ENCODE measurements at places on chromosomes 11 and 22.

- no peak for DNase-seq
Measured at GRCh38 chr11:83087035-83087434, 15.3 kb upstream of the RAB30 start.

- DNase-seq = no peak
Measured at GRCh38 chr11:131242476-131243000, 127.9 kb upstream of the NTM start.

DNA sequence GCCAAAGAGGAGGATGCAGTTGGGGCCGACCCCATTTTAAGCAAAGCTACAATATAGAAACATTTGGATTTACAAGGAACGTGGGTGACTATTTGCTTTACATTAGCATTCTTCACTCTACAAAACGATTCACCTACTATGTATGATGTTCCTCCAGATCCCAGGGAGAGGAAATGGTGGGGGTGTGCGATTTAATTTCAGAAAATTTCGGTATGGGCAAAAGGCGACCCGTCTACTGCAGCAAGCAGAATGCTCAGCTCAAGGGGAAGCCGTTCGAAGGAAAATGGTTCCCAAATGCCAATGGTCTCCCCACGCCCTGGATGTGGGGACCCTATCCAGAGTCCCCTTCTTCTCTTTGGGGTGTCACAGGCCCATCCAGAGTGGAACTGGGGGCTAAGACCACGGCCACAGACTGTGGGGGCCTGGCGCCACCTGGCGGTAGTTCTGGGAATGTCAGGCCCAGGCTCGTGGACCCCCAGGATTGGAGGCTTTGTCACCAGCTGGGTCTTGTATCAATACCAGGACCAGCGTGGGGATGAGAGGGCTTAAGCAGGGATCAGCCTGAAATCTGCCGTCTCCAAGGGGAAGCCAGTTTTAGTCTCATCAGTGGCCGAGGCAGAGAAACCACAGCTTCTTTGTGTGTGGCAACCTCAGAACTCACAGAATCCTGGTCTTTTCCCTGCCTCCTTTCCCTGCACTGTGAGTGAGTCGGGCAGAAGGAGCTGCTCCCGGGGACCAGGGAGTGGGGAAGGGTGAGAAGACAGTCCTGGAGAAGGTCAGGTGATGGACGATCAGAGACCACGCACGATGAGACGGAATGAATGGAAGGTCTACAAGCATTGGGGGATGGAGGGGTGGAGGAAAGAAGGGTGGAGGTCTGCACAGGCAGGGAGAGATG lies 8.4 kb downstream of the LRRC10B start:
- peak; percentile 48 for DNase-seq

DNA sequence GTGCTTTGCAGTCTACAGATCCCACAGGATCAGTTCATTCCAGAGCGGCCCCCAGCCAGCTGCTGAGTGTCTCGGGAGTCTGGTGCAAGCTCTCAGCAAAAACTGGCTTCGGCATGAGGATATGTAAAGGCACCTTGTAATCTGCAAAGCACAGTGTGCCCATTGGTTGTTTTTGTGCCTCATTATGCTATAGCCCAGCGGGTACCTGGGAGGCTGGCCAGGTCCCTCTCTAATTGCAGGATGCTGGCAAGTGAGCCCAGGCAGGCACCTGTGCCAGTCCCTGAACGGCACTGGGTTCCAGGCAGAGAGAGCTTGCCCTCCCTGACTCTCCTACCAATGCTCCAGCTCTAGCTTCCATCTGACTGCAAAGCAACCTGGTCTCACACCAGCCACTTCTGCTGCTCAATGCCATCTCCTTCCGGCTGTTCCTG lies 128.7 kb downstream of the DSCAML1 start:
- no peak for DNase-seq

- DNase-seq = no peak
Measured at GRCh38 chr22:25888399-25889054, 146.5 kb downstream of the MYO18B start.

DNA sequence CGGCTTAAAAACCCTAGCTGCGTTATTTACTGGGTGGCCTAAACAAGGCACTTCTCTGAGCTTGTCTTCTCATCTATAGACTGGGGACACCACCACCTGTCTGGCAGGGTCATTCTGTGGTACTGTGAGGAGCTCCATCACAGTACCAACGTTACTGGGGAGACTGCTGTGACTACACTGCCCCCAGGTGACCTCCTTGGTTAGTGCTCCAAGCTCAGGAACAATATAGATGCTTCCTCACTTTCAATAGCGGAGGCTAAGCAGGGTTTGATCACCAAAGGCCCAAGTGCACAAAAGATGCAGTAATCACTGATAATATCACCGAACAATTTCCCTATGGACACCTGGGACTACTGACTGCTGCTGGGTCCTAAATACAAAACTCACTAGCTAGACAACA lies 18.8 kb downstream of the PRPF19 start:
- DNase-seq = no peak

GRCh38 chr11:21427726-21428125 lies 758.3 kb downstream of the NELL1 start:
- DNase-seq = no peak

- DNase-seq = no peak
Measured at GRCh38 chr22:25410849-25411248, 153.6 kb upstream of the GRK3 start.

DNA sequence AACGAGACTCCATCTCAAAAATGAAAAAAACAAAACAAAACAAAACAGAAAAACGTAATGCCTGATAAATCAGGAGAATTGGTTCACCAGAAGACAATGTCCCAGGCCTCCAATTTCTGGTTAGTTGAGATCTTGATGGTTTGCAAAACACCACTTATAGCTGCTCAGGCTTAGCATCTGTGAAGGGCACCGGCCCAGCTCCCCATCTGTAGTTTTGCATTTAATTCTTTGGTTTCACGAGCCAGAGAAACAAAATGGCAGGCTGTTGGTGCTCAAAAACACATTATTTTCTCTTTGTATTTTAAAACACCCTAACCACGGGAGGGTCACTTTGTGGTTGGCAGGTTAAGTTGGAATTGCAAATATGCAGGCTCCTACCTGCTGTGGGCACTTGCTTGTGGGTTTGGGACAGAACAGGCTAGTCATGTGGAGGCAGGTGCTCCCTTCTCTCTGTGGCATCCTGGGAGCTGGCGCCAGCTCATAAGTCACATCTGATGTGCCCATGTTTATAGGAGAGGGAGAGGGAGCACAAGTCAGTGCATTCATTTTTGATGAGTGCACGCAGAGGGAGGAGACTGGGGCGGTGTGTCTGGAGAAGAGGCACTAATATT lies 145.9 kb downstream of the CEP164 start:
- DNase-seq = no peak

GRCh38 chr11:118790357-118791110 lies 430 bp downstream of the DDX6 start:
- DNase-seq = peak; percentile 79

DNA sequence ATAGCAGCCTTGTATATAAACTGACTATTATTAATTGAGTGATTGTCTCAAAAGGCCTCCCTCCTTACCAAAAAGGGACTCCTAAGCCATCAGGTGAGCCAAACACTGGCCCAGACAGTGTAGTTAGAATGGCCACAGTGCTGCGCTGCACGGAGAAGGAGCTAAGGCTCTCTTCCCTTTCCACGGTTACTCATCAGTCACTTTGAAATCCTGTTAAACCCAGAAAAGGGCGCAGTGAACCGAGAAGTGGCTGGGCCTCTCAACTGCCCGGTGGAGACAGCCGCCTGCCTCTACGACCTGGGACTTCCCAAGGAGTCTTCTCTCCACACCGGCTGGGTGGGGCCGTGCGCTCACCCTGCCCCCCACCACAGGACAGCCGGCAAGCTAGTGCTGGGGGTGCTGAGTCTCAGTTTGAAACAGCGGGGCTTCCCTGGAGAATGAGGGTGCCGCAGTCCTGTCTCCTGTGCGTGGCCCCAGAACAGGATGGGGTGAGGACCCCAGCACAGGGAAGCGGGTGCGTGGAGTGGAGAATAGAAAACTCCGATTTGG lies 1.3 kb downstream of the MYH9 start:
- no peak for DNase-seq

GRCh38 chr22:17866127-17866526 lies 91.9 kb upstream of the BID start:
- DNase-seq = no peak

- DNase-seq = no peak
Measured at GRCh38 chr11:36738292-36738861, 140.3 kb upstream of the RAG2 start.

DNA sequence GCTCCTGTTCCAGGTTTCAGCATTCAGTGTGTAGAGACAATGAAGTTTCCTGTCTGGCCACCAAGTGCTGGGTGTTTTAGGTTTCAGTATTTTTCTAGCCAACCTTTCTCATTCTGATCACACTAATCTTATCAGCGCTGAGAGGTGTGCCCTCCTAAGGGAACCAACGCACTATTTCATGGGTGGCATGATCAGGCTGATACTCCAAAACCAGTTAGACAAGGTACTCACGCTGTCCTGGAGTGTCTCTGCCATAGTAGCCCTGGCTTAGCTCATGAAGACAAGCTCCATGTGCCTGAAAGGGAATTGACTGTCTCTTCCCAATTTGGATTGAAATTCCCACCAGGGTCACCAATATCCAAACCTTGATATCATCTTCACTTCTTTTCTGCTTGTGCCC lies 8.0 kb upstream of the RAB38 start:
- DNase-seq = no peak

GRCh38 chr11:47589118-47589517 lies 2.6 kb downstream of the FAM180B start:
- DNase-seq = no peak

DNA sequence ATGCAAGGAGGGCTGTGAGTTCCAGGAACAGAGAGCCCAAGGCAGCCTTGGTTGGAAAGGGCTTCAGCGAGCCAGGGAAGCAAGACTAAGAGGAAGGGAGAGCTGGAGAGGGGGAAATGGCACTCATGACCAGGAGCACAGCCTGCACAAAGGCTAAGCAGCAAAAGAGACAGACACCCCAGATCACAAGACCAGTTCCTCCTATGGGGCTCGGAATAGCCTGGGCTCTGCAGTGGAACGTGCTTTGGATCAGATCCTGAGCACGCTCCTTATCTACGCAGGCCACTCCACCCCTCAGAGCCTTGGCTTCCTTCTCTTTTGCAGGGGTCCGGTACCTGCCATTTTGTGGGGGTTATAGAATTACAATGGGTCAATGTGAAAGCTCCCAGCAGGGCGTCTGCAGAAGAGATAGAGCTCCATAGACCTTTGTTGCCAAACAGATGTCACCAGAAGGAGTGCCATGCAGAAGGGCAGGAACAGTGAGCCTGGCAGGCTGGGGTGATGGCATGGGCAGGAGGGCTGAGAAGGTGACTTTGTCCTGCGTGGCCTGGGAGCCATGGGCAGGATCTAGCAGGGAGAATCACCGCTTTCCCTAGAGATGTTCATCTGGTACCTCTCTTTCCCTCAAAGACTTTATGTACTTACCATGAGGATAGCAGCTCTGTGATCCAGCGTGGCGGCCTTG lies 33.8 kb downstream of the ZC3H7B start:
- DNase-seq = no peak

DNA sequence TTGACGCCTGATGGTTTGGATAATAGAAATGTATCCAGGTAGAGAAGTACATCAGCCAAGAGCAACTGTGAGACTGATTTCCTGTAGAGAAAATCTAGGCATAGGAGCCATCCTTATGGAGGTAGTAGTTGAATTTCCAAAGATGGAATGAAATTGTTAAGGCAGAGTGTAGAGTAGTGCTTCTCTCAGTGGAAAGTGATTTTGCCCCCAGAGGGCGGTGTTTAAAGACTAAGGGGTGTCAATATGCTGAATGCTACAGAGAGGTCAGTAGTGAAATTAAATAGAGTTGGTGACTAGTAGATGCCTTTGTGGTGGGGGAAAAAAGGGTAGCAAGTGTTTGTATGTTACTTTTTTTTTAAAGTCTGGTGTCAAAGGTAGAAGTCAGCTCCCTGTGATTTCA lies 54.5 kb downstream of the TRIM44 start:
- DNase-seq = no peak

- DNase-seq = no peak
Measured at GRCh38 chr11:2734181-2735052, 34.6 kb upstream of the KCNQ1OT1 start.

DNA sequence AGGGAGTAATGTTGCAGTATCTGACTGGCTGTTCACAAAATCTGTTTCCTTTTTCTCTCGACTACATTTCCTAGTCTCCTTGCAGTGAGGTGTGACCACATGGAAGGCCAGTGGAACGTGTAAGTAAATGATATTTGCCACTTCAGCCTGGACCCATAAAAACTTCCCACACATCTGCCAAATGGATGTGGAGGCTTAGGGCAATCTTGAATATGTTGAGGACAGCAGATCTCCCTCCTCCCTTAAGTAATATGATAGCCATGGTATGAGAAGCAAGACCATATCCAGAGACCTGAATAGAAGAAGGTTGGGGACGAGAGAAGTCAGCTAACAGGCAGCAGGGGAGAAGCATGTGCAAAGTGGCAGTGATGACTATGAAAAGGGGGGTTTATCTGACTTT lies 33.0 kb upstream of the C11orf87 start:
- DNase-seq = no peak

DNA sequence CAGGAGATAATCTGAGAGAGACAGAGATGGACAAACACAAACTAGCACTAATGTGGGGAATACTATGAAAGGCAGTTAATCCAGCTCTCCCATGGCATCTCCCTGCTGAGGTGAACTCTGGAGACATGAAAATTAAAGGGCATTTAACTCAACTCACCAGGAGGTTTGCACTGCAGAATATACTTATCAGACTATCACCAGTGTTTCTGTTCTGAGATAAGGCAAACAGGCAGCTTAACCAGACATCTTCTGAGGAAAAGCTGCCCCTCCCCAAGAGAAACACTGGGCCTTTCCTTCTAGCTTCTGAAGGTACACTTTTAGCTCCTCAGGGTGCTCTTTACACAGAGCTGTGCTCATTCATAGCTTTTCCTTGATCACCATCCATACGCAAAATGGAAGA lies 85.5 kb downstream of the AMBRA1 start:
- DNase-seq = no peak

GRCh38 chr11:93000511-93001476 lies 31.3 kb downstream of the MTNR1B start:
- DNase-seq = no peak

DNA sequence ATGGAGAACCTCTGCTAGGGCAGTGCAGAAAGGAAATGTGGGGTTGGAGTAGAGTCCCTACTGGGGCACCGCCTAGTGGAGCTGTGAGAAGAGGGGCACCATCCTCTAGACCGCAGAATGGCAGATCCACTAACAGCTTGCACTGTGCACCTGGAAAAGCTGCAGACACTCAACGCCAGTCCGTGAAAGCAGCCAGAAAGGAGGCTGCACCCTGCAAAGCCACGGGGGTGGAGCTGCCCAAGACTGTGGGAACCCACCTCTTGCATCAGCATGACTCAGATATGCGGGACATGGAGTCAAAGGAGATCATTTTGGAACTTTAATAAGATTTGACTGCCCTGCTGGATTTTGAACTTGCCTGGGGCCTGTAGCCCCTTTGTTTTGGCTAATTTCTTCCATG lies 8.7 kb downstream of the TSKU start:
- no peak for DNase-seq

GRCh38 chr11:117985953-117986887 lies at the start of gene IL10RA:
IL10RA (plus strand) TSS chr11:117986394; CDS start chr11:117986468, 74 bp downstream.
- DNase-seq = peak; percentile 60

Data from muscle of arm (tissue), 14 donors.